Type B pancreatic cell (in vitro differentiated cells): ENCODE measurements at places on chromosomes 16 and 17. TPM values are rescaled to one million over a fixed set of nuclear protein-coding genes. Genes with fewer than 3 reads are reported as not detected.

DNA sequence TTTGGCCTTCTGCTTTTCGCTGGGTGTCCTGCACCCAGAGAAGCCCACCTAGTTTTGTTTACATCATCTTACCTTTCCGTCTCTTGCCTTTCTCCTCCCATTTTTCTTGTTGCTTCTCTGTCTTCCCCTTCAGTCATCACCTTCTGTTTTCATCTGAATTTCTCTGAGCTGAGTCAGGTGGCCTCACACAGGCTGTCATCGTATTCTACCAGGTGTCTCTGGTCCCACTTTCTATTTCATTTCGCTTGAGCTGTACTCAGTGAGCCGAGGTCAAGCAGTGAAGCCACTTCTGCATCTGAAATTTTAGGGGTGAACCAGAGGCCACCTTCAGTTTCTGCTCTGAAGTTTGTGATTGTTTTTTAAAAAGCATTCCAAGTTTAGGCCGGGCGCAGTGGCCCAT, 9.7 kb downstream of the CRAMP1 start:
- no peak overlapping the region for H3K27ac ChIP-seq
- H3K4me1 ChIP-seq = peaks cover 4% of the 10 kb centered on the region
- H3K36me3 ChIP-seq = peaks cover 14% of the 10 kb centered on the region
- no peak for DNase-seq

DNA sequence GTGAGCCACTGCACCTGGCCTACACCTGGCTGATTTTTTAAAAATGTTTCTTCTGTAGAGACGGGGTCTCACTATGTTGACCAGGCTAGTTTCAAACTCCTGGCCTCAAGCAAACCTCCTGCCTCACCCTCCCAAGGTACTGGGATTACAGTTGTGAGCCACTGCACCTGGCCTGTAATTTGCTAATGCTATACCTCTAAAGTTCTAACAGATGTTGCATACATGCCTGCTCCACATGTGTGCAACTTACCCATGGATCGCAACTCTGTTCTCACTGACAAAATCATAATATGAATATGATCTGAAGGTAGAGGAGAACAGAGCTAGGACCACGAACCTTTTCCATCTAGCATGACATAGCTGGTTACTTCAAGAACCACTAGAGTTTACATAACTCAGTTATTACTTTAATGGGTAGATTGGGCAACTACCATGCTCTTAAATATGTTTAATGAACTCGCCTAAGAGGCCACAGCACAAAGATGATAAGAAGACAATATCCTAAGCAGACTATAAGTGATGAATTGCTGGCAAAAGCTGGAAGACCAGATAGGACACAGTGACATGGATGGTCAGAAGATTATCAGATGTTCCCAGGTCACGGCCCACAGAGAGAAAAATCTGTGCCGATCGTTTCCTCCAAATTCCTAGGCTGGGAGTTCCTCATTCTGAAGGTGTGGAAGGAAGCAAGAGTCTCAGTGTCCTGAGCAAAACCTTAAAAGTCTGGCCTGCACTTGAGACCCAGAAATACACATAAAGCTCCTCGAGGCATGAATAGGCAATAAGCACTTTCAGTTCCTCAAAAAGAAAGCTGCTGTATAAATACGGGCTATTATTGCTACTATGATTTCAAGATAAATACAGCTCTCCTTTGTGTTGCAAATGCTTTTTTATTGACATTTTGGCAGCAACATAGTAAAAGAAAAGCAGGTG, 53.6 kb upstream of the ICAM2 start:
- peaks cover 13% of the 10 kb centered on the region for H3K4me1 ChIP-seq
- H3K36me3 ChIP-seq = peaks cover 32% of the 10 kb centered on the region
- H3K27me3 ChIP-seq = no peaks in the 10 kb centered on the region
- peak overlapping the region; percentile 61 for H3K27ac ChIP-seq
- H3K4me3 ChIP-seq = peak overlapping the region; percentile 5

GRCh38 chr17:37774504-37774903, 29.6 kb upstream of the HNF1B start:
- no peak for DNase-seq
- no peak overlapping the region for H3K27ac ChIP-seq
- H3K4me3 ChIP-seq = no peak overlapping the region
- no peaks in the 10 kb centered on the region for H3K4me1 ChIP-seq

DNA sequence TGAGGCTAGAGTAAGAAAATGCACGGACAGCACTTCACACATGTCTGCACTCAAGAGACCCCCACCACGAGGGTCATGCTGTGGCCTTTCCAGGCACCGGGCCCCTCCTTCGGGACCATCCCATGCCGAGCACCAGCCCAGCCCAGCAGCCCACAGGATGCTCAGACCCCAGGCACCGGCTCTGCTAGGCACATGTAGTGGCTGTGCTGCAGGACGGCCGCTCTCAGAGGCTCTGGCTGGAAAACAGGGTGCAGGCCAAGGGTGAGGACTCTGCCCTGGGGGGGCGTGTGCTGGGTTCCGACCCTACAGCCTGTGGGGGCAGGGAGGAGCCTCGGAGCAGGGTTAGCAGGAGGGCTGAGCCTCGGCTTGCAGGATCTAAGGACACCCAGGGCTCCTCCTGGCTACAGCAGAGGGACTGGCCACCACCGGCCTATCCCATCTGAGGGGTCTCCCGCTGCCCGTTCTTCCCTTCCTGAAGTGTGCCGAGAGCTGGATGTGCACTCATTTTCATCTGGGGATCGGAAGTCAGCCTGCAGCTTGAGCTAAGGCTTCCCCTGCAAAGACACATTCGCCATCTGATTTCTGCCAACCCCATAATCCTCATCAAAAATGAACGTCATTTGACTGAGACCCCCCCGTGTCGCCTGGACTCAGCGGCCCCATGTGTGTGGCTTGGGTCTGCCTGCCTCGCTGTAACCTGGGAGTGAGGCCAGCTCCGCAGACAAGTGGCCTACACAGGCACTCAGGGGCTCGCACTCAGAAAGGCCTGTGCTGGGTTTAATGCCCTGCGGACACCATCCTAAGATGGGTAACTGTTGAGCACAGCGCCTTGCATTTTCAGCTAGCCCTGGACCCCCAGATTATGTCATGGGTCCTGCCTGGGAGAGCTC, 293.1 kb upstream of the FOXF1 start:
- H3K36me3 ChIP-seq = no peaks in the 10 kb centered on the region
- H3K4me3 ChIP-seq = no peak overlapping the region
- H3K4me1 ChIP-seq = peaks cover 13% of the 10 kb centered on the region
- DNase-seq = no peak
- no peak overlapping the region for H3K27ac ChIP-seq

OTOP2 gene
- total RNA-seq = 0.12 TPM in 1 of 2 replicates, not detected in the other

AOC2 gene
- 2.7 and 3.4 TPM in 2 replicates for total RNA-seq

CLDN6 gene
- 98.9 and 243 TPM in 2 replicates for total RNA-seq

TSNAXIP1 gene
- 3.9 and 7.2 TPM in 2 replicates for total RNA-seq
